ENCODE measurements at places on chromosomes 4 and X. TPM values are rescaled to one million over a fixed set of nuclear protein-coding genes. Genes with fewer than 3 reads are reported as not detected.

GRCh38 chrX:79117078-79117477 is 27.4 kb upstream of the GPR174 start:
- DNase-seq = no peak

DNA sequence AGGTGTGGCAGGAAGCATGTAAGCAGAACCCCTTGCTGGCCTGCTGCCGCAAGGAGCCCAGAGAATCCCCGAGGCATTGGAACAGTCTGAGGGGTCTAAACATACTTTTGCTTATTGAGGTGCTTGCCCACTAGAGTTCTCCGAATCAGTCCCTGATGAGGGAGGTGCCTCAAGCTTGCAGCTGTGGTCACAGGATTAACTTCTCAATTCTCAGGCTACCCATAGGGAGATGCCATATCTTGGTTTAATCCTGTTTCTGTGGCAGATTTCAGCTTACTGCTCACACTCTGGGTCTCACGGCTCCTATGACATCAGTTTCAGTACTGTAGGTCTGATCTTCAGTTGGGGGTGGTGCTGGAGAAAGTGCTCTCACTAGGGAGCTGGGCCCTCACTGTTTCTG is 39.9 kb downstream of the CCNG2 start:
- no peak for DNase-seq

DNA sequence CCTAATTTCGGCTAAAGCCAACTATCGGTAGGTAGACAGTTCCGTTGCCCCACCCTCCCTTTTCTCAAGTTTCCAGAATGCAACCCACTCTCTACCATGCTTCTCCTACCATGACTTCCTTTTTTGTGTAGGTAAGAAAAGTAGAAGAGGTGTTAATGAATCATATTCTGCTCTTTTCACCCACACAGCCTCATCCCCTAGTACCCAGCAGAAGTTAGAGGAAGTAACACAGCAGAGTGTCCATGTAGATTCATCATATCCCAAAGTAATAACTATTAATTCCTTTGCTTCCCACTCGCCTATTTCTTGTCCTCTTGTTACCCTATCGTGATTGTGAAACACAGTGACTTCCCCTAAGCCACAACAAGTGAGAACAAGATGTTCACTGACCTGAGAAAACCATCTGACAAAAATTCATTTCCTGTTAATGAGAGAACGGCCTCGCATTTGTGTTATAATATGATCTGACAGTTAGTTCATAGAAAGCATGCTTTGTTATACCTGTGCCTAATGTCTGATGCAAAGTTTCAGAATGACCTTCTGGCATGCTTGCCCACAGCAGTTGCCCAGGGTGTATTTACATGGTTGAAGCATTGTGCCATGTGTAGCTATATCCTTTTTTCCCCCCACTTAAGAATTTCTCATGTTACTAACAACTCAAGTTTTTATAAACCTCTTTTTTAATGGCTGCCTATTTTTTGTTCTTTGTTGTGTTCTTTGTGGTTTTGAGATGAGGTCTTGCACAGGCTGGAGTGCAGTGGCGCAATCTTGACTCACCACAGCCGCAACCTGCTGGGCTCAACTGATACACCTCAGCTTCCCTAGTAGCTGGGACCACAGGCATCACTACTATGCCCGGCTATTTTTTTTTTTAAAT is 185.6 kb downstream of the RAP1GDS1 start:
- DNase-seq = peak; percentile 94

- no peak for DNase-seq
Measured at GRCh38 chr4:110003401-110004187, 90.9 kb downstream of the EGF start.

GRCh38 chr4:53929311-53929710 is 135.1 kb downstream of the CHIC2 start:
- DNase-seq = no peak

DNA sequence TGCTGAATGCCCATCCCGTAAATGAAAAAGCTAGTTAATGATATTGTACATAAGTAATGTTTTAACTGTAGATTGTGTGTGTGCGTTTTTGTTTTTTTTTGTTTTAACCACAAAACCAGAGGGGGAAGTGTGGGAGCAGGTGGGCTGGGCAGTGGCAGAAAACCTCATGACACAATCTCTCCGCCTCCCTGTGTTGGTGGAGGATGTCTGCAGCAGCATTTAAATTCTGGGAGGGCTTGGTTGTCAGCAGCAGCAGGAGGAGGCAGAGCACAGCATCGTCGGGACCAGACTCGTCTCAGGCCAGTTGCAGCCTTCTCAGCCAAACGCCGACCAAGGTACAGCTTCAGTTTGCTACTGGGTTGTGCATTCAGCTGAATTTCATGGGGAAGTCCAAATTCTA is at the start of gene SPP1:
Gene SPP1 (plus strand): TSS at position 249 of the 400 bp plus-strand sequence. CDS start 1,182 bp downstream, outside the sequence.
- DNase-seq = peak; percentile 25

GRCh38 chr4:98951710-98952109 is 22.8 kb upstream of the EIF4E start:
- peak; percentile 35 for DNase-seq

GRCh38 chr4:144171697-144172096 is 31.2 kb upstream of the GYPA start:
- no peak for DNase-seq

DNA sequence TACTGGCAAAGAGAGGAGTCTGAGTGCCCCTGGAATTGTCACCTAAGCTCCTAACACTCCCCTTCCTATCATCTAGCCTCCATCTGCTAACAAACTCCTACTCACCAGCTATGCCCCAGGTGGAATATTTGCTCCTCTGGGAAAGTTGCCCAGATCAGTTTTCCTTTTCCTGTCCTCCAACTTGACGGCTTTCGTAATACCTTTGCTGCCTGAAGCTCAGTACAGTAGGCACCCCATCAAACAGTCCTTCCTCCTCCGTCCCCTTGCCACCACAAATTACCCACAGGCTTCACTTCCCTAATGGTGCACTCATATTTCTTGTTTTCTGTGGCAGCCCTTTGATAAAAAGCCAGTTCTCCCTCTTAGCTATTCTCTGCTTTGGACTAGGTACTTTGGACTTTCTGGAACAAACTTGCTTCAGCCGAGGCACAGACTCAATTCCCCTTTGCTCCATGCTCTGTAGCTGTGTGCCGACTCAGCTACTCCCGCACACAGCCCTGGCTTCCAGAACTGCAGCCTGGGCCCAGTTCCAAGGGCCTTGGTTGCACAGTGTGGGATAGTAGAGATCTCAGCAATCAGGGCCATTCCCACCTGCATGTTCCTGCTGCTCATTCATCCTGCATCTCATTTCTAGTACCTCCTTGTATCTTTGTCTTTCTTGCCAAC is 605.1 kb downstream of the BCOR start:
- peak; percentile 14 for DNase-seq

DNA sequence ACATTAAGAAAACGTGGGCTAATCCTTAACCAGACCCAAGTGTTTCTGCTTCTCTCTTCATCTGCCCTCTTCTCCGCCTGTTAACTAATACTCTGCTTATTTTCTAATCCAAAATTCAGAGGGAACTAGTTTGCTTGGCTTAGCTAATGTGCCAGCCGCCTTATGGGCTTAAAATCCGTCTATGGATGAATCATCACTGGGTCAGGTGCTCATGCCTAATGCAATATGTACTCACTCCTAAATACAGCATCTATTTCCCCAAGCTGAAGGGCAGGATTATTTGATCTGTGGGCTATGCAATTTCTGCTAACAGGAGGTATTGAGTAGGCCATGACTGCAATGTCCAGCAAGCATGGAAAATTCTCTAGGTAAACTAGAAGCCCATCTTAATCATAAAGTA is 12.4 kb downstream of the DYNLT3 start:
- no peak for DNase-seq

- peak; percentile 51 for DNase-seq
Measured at GRCh38 chrX:38879631-38880220, 78.5 kb downstream of the MID1IP1 start.

- peak; percentile 49 for DNase-seq
Measured at GRCh38 chrX:31271615-31272471, 200.0 kb upstream of the FTHL17 start.

DNA sequence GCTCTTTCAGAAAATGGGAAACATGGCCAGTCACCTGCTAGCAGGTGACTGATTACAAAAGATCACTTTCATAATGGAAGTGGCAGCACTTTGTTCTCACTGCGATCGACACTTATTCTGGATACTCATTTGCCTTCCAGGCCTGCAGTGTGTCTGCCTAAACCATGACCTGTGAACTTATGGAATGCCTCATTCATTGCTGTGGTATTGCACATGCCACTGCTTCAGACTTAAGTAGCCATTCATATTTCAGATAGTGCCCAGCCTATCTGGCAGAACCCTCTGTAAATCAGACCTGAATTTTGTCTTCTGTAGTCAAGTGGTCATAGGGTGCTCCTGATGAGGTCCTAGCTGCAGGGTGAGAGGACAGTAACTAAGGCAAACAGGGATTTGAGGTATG is 23.3 kb upstream of the MGST2 start:
- DNase-seq = peak; percentile 37

DNA sequence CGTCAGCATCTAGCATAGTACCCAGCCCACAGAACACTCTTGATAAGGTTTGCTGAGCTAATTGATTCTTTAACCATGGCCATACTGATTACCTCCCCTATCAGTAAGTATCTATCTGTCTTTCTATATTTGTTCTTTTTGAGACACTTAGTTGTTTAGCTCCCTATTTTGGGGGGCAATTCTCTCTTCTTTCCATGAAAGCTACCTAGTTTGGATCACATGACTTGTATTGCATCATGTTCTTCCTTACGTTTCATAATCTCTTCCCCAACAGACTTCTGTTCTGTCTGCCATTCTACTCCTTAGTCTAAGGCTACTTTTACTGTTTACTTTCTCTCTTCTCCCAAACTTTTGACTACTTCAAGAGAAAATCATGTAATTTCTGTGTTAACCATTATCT is 39.0 kb downstream of the TBC1D19 start:
- no peak for DNase-seq

DNA sequence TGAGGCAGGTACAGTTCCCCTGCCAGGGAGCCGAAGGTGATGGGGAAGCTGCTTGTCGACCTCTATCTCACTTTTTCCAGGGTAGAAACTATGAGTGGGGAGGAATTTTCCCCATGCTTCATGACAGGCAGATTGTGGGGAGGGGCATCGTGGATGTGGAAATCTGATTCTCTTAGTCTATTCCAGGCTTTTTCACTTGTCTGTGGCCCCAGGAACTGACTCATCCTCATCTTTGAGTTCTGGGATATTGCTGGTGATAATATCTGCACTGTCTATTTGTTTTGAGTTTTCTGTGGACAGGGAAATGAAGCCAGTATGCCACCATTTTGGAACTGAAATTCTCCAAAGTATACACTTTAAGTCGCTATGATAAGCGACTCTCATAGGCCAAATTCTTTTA is 7.6 kb upstream of the TLR2 start:
- DNase-seq = peak; percentile 81

GRCh38 chrX:7062276-7062675 is 85.2 kb upstream of the STS start:
- no peak for DNase-seq

- no peak for DNase-seq
Measured at GRCh38 chr4:59122626-59123025, 2012.4 kb upstream of the IGFBP7 start.

- no peak for DNase-seq
Measured at GRCh38 chrX:70231666-70232065, 2.8 kb upstream of the AWAT1 start.

- peak; percentile 84 for DNase-seq
Measured at GRCh38 chr4:8393593-8394038, 46.9 kb downstream of the ACOX3 start.

GRCh38 chrX:113892401-113892800 is 691.5 kb upstream of the HTR2C start:
- no peak for DNase-seq

The CXCL5 gene
- total RNA-seq = 0.33 TPM

The F8A3 gene
- total RNA-seq = 4.8 TPM

The RAB41 gene
- total RNA-seq = not detected

The MAGEA8 gene
- total RNA-seq = not detected

The DHRSX gene
- 21.7 TPM for total RNA-seq

The NXF2B gene
- not detected for total RNA-seq

The HSD17B10 gene
- 71.7 TPM for total RNA-seq

The SPON2 gene
- 1.2 TPM for total RNA-seq

The MAGEA2B gene
- total RNA-seq = not detected

The RAB33A gene
- total RNA-seq = not detected

The SHROOM3 gene
- total RNA-seq = 27.4 TPM

The CPLX1 gene
- not detected for total RNA-seq

The AP1S2 gene
- total RNA-seq = 15.8 TPM

Data from mammary epithelial cell (primary cell).